ENCODE measurements at places on chromosomes 4 and X.

- DNase-seq = no peak
These were observed 39.6 kb downstream of the RPS6KA3 start for GRCh38 chrX:20227116-20227515.

DNA sequence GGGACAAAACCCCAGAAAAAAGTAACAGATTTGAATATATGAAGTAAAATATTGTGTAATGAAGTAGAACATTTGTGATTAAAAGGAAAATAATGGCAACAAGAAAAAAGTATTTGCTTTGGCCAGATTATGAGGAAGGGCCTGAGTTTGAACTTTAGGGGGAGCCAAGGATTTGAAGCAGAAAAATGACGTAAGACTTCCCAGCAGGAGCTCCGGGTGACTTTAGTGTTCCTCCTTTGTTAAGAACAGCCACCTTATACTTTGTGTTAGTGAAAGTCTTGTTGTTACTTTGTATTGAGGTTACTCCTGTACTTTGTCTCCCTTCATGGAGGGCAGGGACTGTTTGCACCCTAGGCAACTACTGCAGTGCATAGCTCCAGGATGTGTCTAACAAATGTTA, 41.1 kb downstream of the DCUN1D4 start:
- DNase-seq = no peak

DNA sequence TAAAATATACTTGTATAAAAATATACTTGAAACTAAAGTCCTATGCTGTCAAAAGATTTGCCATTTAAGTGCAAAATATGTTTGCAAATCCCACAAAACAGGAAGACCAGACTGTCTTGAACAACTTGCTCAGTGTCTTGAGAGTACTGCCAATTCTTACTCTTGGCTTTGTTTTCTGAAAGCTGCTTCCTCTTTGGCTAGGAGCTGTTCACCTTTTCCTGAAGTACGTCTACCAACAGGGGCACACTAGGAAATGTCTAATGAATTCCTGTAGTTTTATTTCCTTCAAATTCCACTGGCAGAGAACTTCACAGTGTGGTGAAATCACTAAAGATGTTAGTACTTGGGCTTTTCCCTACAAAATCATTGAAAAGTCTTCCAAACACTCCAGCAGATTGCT, 46.4 kb upstream of the ABCG2 start:
- no peak for DNase-seq

- no peak for DNase-seq
These were observed 21.3 kb downstream of the ALPK1 start for GRCh38 chr4:112318239-112319142.

- no peak for DNase-seq
These were observed at the start of gene BEX1 for GRCh38 chrX:103063918-103064434. TSS of gene BEX1 (minus strand) at chrX:103064171. CDS start at chrX:103063274, 897 bp downstream.

DNA sequence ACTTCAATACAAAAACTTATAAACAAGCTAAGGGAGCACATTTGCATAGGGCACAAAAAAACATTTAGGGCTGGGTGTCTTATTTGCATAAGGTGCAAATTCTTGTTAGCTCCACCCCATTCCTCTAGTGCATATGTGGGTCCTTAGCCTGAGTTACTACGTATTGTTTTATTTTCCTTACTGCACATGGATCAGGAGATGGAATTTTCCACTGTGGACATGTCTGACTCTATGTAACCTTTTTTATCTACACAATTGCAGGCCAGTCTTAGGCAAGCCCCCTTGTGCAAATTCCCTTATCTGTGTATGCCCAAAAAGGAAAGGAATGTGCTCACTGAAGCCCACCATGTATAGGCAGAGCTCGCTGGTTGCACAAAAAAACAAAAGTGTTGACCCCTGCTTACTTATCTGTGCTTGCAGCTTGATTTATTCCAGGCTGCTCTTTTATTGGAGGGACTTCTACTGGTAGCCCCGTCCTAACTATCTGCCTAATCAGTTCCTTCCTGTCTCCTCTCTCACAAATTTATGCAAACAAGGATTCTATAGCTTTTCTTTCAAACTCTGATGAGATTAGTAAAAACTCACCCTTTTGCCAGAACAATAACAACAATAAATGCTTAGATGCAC, 359.0 kb upstream of the MAGEB16 start:
- no peak for DNase-seq
